ENCODE measurements at places on chromosomes 12 and 14.

DNA sequence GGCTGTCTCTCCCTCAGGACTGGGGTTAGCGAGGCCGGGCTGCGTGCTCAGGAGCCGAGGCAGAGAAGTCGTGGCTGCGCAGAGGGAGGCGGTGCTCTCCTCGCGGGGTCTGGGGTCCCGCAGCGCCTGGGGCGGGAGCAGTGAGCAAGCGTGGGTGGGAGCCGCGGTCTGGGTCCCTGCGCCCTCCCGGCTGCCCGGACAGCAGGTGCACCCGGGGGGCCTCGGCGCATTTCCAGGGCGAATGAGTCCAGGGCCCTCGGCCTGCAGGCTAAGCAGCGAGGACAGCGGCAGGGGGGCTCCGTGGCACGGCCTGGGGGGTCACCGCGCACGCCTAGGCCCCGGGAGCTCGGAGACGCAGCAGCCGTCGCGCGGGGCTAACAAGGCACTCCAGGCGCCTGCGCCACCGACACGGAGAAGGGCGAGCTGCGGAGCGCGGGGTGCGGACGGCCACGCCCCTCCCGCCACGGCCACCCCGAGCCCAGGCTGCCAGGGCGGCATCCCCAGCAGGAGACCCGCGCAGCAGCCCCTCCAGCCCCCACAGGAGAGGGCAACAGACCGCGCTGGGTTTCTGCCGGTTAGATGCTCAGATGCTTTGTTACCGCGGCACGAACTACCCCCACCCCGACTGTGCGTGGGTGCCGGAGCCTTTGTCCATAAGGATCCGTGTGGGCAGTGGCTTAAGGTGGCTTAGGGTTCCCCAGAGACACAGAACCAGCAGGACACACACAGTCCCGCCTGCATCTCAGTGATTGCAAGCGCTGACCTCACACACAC lies 117.7 kb upstream of the C14orf180 start:
- DNase-seq = no peak

DNA sequence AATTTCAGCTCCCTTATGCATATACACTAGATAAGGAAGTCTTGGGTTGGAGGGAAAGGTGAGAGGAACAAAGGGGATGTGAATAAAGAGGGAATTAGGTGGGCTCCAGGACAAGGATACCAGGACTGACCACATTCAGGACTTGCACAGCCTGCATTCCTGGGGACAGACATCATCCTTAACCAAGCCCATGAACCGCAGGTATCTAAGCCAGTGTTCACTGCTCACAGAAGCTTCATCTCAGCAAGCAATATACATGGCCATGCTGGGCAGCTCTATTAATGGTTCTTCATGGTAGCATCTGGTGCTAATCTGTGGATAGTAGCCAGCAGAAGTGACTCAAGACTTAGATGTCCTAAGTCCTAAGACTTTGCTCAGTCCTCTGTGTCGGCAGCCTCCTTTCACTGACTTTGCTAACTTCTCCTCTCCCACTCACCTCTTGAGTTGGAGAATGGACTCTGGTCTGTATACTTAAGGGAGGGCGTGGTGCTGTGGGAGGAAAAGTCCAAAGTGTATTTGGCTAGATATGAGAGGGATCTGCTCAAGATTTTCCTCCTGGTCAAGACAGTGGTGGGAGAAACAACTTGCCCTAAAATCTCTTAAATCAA lies 136.1 kb downstream of the ASCL1 start:
- DNase-seq = no peak

GRCh38 chr14:52003324-52003723 lies 14.0 kb downstream of the RTRAF start:
- no peak for DNase-seq

DNA sequence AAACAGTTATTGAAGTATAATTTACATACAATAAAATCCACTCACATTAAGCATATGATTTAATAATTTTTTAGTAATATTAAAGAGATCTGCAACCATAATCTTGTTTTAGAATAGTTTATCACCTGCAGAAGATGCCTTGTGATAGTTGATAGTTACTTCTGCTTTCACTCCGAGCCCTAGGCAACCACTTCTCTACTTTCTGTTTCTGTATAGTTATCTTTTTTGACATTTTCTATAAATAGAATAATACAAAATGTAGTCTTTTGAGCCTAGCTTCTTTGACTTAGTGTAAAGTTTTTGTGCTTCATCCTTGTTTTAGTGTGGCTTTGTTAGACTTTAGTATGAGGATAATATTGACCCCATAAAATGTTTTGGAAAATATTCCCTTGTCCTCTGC lies 111.0 kb downstream of the MNAT1 start:
- no peak for DNase-seq

DNA sequence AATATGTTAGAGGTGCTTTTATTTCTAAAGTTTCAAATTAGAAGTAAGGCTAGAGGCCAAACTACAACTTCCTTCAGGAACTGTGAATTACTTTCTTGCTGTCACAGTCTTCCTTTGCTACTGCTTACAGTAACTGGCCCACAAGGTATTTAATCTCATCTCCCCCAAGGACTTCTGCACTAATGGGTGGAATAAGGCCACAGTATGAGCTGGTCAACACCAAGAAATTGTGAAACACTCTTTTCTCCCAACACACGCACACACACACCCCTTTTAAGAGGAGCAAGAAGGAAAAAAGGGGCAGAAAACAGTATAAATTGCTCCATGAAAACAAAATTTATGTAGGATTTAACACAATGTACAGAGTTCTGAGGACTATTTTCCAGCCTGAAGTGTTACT lies 45.6 kb downstream of the SCAF11 start:
- DNase-seq = no peak

GRCh38 chr14:65631040-65631439 lies 218.5 kb downstream of the FUT8 start:
- no peak for DNase-seq

DNA sequence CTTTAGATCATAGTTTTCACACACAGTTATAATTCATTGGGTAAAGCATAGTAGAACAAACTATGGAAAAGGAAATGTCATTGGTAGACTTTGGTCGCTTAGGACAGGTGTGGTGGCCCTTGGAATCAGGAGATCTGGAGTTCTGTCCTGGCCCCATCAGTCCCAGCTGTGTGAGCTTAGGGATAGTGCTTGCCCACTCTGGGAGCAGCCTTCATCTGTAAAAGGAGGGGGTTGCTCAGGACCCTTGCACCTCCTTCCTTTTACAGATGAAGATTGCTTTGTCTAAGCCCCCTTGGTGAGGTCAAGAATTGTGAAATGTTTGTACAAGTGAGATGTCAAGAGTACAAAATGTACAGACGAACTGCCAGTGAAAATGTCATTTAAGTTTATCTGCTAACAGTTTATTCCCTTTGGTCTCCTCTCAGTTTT lies 93.2 kb downstream of the BORCS5 start:
- DNase-seq = no peak

- no peak for DNase-seq
Observed at GRCh38 chr12:49944718-49945117, 5.8 kb upstream of the AQP2 start.

GRCh38 chr12:119682639-119683252 lies 14.8 kb downstream of the PRKAB1 start:
- DNase-seq = no peak

- DNase-seq = peak; percentile 75
Observed at GRCh38 chr12:98595243-98595988, 1.9 kb downstream of the SLC25A3 start.

DNA sequence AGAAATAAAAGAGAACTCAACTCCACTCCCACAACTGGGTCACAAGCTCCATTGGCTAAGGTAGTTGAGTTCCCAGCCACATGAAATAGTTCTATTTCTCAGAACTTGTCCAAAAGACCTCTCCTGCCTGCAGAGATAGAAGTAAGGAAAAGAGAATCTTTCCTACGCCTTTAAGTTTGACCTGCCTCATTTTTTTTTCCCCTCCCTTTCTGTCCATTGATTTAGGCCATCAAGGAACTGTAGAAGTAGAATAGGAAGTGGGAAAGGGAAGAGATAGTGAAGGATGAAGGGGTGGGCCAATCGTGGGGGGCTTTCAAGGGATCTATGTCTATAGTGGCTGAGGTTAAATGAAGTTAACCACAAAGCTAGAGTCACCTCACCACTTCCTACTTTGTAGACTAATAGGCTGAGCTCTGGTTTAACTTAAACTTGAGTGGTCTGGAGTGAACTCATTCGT lies 13.9 kb upstream of the NUDT4 start:
- no peak for DNase-seq

DNA sequence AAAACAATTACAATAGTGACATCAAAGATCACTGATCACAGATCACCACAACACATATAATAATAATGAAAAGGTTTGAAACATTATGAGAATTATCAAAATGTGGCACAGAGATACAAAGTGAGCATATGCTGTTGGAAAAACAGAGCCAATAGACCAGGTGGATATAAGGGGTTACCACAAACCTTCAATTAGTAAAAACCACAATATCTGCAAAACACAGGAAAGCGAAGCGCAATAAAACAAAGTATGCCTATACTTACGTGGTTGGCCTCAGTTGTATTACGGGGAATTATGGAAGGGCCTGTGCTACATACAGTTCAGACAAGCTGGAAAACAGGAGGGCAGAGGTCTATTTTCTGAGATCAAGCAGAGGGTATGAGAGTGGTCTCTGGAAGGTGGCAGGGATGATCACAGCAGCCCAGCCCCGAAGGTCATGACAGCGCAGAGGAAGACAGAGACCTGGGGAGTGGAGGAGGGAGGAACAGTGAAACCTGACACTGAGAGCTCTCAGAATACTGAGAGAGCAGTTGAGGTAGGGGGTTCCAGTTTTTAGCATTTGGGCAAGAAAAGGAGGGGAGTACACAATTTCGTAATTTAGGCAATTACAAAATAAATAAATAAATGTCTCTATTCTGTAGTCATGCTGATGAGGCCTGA lies 41.3 kb downstream of the IFNG start:
- DNase-seq = no peak

- DNase-seq = peak; percentile 63
Observed at GRCh38 chr12:52873832-52874572, 25.2 kb upstream of the KRT78 start.

- DNase-seq = no peak
Observed at GRCh38 chr14:65676361-65677014, 264.0 kb downstream of the FUT8 start.

GRCh38 chr12:92147491-92147890 lies 1.8 kb upstream of the BTG1 start:
- no peak for DNase-seq

DNA sequence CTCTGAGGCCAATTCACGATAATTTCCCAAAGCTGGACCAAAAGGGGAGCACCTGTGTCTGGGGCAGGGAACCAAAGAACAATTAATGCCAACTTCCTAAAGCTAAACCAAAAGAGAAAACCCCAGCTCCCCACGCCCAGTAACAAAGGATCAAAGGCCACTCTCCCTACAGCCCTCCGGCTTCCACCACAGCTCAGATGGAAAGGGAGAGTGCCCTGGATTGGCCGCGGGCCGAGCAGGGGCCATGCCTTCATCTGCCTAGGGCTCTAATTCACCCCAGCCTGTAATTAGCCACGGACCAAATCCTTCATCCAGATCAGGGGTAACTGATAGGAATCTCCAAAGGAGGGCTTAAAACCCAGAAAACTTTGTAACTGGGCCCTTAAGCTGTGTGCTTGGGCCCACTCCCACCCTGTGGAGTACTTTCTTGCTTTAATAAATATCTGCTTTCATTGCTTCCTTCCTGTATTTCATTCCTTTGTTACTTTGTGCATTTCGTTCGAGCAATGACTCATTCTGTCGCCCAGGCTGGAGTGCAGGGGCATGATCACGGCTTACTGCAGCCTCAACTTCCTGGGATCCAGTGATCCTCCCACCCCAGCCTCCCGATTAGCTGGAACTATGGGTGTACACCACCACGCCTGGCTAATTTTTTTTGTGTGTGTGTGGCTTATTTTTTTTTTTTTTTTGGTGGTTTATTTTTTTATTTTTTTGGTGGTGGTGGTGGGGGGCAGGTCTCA lies 65.5 kb upstream of the PPP4R3A start:
- no peak for DNase-seq

DNA sequence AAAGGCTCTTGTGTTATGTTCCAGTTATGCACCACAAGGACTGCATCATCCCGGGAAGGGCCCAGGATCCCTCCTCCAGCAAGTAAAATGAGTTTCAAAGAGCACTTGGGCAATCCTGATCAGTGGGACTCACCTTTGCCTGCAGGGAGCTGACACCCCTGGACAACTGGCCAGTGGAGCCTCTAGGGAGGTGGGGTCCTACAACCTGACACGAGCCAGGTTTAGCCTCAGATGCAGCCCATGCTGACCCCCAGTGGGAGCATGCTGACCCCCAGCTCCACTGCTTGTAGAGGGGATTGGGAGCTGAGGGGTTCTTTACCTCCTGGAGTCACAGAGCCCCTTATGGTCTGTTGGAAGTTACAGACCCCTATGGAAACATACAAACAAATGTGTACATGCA lies 365.8 kb downstream of the CACNA1C start:
- DNase-seq = no peak

- DNase-seq = peak; percentile 95
Observed at GRCh38 chr14:61178226-61179060, 102.7 kb downstream of the TMEM30B start.

- no peak for DNase-seq
Observed at GRCh38 chr12:40561395-40561966, 130.8 kb upstream of the CNTN1 start.

DNA sequence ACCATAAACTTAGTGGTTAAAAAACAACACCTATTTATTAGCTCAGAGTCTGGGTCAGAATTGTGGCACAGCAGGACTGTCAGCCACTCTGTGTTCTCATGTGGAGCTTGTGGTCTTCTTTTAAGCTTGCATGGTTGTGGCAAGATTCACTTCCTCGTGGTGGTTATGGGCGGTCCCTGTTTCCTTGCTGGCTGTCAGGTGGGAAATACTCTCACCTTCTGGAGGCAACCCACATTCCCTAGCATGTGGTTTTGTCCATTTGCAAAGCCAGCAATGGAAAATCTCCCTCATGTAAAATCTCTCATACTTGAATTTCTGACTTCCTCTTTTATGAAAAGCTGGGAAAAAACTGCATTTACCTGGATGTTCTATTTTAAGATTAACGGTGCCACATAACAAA lies 229.8 kb downstream of the ALX1 start:
- peak; percentile 82 for DNase-seq

GRCh38 chr12:83739607-83740006 lies 1052.9 kb downstream of the TMTC2 start:
- DNase-seq = no peak

GRCh38 chr12:125684968-125685790 lies 619.9 kb downstream of the AACS start:
- no peak for DNase-seq

DNA sequence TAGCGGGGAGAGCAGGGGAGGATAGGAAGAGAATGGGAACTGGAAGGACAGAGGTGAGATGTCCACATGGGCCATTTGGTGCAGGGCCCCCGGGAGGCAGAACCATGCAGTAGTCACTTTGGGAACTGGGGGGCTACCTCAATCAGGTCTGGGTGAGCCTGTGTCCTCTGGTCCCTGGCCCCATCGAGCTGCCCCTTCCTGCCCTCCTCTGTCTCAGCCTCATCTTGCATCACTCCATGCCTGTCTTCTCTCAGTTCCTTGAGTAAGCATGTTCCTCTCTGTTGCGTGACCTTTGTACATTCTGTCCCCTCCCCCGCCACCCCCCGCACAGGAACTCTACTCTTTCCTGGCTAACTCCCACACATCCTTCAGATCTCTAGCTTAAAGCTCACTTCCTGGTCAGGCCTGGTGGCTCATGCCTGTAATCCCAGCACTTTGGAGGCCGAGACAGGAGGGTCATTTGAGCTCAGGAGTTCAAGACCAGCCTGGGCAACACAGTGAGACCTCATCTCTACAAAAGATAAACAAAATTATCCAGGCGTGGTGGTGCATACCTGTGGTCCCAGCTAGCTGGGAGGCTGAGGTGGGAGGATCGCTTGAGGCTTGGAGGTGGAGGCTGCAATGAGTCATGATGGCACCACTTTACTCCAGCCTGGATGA lies 23.2 kb downstream of the FOS start:
- DNase-seq = no peak
